ENCODE measurements at places on chromosomes 7 and 10. TPM values are rescaled to one million over a fixed set of nuclear protein-coding genes. Genes with fewer than 3 reads are reported as not detected.

DNA sequence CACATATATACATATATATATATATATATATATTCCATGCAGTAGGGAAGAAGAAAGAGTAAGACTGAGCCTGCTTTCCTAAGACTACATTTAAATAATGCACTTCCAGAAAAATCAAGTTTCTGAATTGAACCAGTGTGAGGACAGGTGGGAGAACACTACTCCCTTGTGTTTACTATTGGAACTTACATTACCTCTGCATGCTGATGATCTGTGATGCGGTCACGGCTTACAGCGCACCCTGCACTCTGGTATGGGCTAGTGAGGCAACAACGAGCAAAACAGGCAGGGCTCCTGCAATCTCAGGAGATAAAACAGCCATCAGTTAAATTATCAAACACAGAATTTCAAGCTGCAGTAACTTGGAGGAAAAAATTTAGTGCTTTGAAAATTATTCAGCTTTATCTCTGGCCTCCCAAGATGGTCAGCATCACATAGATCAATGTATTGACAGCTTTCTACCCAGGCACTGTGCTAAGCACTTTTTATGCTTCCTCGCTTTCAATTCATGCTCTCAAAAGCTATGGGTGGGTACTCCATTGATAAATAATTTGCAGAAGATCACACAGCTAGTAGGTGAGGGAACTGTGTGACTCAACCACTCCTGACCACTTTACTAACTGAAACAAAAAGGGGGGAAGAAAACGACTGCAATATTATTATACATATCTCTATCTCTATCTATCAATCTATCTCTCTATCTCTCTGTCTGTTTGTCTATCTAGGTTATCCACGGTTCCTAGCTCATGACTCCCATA, 20.5 kb upstream of the SLC16A12 start:
- H3K36me3 ChIP-seq = no peaks in the 10 kb centered on the region
- H3K4me3 ChIP-seq = no peak overlapping the region
- DNase-seq = no peak
- no peak overlapping the region for H3K27ac ChIP-seq

- no peaks in the 10 kb centered on the region for H3K27me3 ChIP-seq
- no peak overlapping the region for H3K27ac ChIP-seq
- no peaks in the 10 kb centered on the region for H3K4me1 ChIP-seq
- no peak overlapping the region for H3K4me3 ChIP-seq
- H3K36me3 ChIP-seq = no peaks in the 10 kb centered on the region
Observed at GRCh38 chr7:52179934-52180333, 855.5 kb upstream of the POM121L12 start.

- H3K36me3 ChIP-seq = no peaks in the 10 kb centered on the region
- no peak overlapping the region for H3K27ac ChIP-seq
- no peak for DNase-seq
- no peaks in the 10 kb centered on the region for H3K4me1 ChIP-seq
- H3K27me3 ChIP-seq = no peaks in the 10 kb centered on the region
Observed at GRCh38 chr10:49323171-49323895, 24.4 kb downstream of the C10orf71 start.

GRCh38 chr10:127715782-127716378, 21.1 kb upstream of the FOXI2 start:
- no peak for DNase-seq
- H3K36me3 ChIP-seq = no peaks in the 10 kb centered on the region
- H3K4me3 ChIP-seq = no peak overlapping the region
- no peak overlapping the region for H3K27ac ChIP-seq
- H3K27me3 ChIP-seq = peaks cover 1% of the 10 kb centered on the region
- H3K4me1 ChIP-seq = no peaks in the 10 kb centered on the region

DNA sequence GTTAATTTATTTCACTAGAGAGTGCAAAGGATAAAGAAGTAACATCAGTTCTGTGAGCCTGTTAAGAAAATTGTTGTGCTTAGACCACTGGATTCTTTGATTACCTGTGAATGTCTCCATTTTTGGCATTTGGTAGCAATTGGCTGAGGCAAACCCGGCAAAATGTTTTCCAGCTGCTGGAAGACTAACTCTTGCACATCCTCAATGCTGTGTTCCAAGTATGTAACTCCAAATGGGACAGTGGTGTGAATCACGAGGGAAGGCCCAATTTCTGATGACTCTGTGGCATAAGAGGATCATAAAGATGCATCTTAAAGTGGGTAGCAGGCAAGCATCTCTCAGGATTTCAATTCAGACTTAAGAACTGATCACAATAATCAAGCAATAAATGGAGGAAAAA, 268.8 kb downstream of the RNLS start:
- no peaks in the 10 kb centered on the region for H3K27me3 ChIP-seq
- peaks cover 6% of the 10 kb centered on the region for H3K36me3 ChIP-seq

DNA sequence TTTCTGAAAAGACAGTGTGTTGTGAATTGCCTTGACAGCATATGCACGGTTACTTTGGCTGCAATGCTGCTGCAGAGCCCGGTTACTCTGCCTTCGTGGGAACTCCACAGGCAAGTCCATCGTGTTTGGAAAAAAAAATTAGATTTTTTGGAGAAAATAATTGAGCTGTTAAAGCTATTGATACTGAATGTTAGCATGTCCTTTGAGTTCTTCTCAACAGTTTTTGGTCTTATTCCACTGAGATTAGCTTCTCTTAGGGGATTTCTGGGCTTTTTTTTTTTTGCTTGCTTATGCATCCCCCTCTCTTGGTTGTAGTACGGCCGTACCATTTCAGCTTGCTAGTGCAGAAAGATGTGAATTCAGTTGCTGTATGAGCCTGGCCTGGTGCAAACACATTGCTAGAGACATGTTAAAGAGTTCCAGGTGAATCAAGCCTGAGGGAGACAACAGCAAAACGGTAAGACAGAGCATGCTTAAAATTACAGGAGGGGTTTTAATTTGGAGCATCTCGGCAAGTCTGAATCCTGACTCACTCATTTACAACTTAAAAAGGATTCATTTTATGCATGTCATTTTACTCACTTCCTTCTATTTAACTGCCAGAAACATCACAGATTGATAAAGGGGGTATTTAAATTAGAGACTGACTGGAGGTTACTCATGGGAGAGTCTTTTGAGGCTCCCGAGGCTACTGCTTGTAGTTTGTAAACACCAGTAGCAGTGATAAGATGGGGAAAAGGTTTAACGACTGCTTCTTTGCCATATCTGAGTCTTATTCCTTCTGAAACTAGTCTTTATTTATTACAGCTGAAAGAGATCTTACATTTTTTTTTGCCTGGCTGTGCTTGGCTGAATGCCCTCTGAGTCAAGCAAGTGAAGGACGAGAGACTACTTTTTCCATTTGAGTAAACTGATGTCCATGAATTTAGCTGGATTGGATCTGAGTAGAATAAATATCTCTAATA, 113.7 kb downstream of the CDK14 start:
- no peak overlapping the region for H3K27ac ChIP-seq
- no peaks in the 10 kb centered on the region for H3K27me3 ChIP-seq
- no peak overlapping the region for H3K4me3 ChIP-seq
- no peaks in the 10 kb centered on the region for H3K36me3 ChIP-seq

DNA sequence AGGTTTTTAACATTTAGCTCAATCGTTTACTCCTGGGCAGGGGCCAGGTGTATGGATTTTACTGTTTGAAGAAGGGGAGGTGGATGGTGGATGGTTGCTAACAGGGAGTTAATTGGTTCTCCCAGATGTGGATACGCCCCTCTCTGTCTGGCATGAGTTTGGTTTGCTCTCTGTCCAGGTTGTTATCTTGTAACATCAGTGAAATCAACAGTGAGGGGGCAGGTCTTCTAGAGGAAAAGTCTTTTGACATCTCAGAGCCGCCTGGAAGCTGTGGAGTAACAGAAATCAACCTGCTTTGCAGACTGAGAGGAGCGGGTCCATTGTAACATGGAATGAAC, 243.4 kb downstream of the MGMT start:
- peaks cover 40% of the 10 kb centered on the region for H3K36me3 ChIP-seq
- H3K4me3 ChIP-seq = no peak overlapping the region
- no peak overlapping the region for H3K27ac ChIP-seq
- no peaks in the 10 kb centered on the region for H3K4me1 ChIP-seq
- no peaks in the 10 kb centered on the region for H3K27me3 ChIP-seq

DNA sequence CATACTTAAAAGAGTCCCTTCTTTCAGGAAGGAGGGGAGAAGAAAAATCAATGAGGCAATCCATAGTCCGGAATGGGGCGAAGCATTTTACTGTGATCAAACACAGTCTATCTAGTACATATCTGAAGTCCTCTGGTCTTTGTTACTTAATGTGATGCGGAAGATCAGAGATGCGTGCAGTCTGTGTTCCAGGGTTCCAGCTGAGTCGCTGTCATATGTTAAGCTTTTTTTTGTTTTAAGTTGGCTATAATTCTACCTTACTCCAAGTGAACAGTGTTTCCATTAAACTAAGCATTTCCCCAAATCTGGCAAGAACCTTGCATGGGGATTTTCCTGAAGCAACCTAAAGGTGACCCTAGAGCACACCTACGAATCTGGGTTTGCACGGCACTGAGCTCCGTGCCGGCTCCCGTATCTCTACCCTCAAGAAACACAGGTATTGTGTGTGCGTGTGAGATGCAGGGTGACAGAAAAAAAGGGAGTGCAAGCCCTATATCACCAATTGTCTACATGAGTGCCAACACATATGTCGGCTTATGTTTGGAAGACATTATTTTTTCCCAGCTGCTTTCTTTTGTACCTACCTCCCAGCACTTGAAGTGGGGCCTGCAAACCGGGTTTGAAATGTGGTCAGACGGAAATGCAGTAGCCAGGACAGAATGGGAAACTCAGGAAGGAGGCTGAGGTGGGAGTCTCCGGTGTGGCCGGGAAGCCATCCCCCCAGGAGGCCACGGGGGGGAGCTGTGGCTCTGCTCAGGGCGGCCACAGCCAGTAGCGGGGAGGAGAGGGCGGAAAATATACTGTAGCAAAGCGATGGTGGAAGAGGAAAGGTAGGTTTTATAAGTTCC, 435.8 kb upstream of the MGMT start:
- DNase-seq = peak; percentile 73
- H3K4me3 ChIP-seq = no peak overlapping the region
- H3K27ac ChIP-seq = no peak overlapping the region
- no peaks in the 10 kb centered on the region for H3K36me3 ChIP-seq
- H3K4me1 ChIP-seq = peaks cover 16% of the 10 kb centered on the region

DNA sequence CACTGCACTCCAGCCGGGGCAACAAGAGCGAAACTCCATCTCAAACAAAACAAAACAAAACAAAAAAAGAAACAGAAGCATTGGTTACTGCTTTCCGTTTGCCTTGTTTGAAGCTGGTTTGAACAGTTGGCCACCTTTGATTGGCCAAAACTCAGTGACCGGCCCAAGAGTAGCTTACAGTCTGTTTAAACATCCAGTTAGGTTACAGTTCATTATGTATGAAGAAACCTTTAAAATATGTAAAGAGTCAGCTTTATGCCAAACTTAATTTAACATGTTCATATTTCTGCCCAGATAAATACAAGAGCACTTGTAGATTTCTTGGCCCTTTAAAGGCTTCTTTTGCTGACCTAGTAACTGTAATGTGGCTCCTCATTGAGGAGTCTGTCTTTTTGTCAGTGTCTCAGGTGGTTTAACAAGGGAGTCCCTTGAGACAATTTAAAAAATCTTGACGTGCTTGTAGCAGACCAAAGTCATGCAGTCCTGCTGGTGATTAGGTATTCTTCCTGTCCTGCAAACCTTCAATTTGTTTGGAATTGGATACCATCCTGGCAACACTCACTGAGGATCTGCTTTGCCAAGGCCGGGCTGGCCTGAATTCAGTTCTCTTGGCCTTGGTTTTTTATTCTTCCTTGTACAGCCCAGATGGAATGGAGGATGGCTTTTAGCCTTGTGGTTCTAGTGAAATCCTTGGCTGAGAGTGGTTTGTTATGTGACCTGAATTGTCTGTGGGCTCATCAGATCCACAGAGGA, 128.9 kb downstream of the PLXDC2 start:
- H3K4me3 ChIP-seq = no peak overlapping the region
- DNase-seq = no peak
- no peak overlapping the region for H3K27ac ChIP-seq
- H3K27me3 ChIP-seq = no peaks in the 10 kb centered on the region
- no peaks in the 10 kb centered on the region for H3K36me3 ChIP-seq

FOXP2 gene
- not detected for total RNA-seq

- no peaks in the 10 kb centered on the region for H3K4me1 ChIP-seq
- no peak for DNase-seq
Observed at GRCh38 chr7:8210845-8211724, 50.9 kb downstream of the ICA1 start.

DNA sequence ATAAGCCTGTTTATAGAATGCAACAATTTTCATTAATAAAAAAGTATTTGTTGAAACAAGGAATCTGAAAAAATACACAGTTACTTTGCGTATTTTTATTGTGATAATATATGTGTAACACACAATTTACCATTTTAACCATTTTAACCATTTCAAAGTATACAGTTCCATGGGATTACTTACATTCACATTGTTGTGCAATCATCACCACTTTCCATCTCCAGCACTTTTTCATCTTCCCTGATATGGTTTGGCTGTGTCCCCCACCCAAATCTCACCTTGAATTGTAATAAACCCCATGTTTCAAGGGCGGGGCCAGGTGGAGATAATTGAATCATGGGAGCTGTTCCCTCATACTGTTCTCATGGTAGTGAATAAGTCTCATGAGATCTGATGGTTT, 61.3 kb upstream of the GLCCI1 start:
- H3K27ac ChIP-seq = no peak overlapping the region
- no peaks in the 10 kb centered on the region for H3K36me3 ChIP-seq
- no peaks in the 10 kb centered on the region for H3K4me1 ChIP-seq

DNA sequence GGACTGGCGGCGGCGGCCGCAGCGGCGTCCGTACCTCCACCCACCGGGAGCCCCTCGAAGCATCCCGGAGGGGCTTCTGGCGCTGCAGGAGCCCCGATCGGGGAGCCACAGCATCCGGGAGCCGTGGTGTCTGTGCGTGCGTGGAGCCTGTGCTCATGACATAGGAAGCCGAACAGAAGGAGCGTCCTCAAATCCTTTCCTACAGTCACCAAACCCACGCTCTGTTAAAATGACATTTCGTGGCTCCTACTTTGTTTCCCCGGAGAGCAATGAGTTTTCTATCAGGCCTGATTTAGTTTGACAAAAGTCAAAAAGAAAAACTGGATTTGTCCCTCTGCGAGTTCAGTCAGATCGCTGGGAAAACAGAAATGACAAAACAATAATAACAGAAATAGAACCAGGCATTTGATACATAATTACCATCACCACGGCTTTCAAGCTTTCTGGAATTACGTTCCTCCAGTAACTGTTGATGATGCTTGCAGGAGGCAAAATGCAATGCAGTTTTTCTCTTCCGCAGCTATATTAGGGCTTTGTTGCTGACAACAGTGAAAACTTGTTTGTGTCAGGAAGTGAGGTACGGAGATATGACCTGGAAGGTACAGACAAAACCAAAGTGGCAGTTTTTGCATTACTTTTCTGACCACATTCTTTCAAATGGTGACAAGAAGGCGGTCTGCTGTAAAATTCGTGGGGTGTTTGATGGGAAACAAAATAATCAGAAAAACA, 219.3 kb upstream of the MKLN1 start:
- peak overlapping the region; percentile 95 for H3K4me3 ChIP-seq
- H3K4me1 ChIP-seq = peaks cover 59% of the 10 kb centered on the region
